ENCODE measurements at places on chromosomes 4 and X.

GRCh38 chr4:147370473-147370872 is 110.4 kb upstream of the EDNRA start:
- DNase-seq: no peak

DNA sequence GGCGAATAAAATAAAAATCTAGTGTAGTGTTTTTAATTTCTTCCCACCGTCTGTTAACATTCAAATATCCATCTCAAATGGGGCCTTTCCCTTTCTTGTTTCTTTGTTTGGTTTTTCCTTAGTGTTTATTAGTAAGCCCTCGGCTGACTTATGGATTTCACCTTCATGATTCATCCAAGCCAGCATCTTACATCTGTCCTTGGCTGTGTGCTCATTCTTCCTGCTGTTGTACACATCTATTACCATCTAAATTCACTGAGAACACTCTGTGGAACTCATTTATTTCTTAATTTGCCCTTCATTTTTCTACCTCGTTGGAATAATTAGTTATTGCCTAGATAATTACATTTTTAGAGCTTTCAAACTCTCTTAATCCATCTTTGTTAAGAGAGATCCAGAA is 84.9 kb downstream of the SPCS3 start:
- DNase-seq: no peak

GRCh38 chr4:186621959-186622553 is 66.7 kb upstream of the MTNR1A start:
- DNase-seq: no peak

- no peak for DNase-seq
These were observed 10.5 kb downstream of the ARL13A start for GRCh38 chrX:100979881-100980607.

Data from stimulated activated naive CD8-positive, alpha-beta T cell treated with anti-CD3 and anti-CD28 coated beads, Interleukin-15, amount 100 ng/mL, for 72 hours (primary cell).